A549 treated with CORT108297 at 1 μM for 4 hours (cell line): ENCODE measurements at places on chromosomes 2 and 18. TPM values are rescaled to one million over a fixed set of nuclear protein-coding genes. Genes with fewer than 3 reads are reported as not detected.

The ONECUT2 gene
- total RNA-seq = 0.31 to 0.63 TPM (median 0.41 TPM) in 5 replicates

The TOGARAM2 gene
- 0.08 to 0.23 TPM (median 0.19 TPM) in 5 replicates for total RNA-seq

The NGEF gene
- total RNA-seq = 15.2 to 21.6 TPM (median 17.6 TPM) in 5 replicates

The RAX gene
- not detected in 5 replicates for total RNA-seq

The CCDC150 gene
- 3.8 to 5.1 TPM (median 4.8 TPM) in 5 replicates for total RNA-seq

The ABCG5 gene
- total RNA-seq = not detected in 5 replicates

The DUSP2 gene
- 0.22 to 0.56 TPM (median 0.44 TPM) in 5 replicates for total RNA-seq

The GAL3ST2 gene
- 0.13 to 0.35 TPM (median 0.32 TPM) in 5 replicates for total RNA-seq

The TMEM169 gene
- total RNA-seq = 0.18 to 0.42 TPM (median 0.34 TPM) in 5 replicates

The FIGLA gene
- not detected in 5 replicates for total RNA-seq

The PARD6G gene
- total RNA-seq = 2.8 to 3.5 TPM (median 3.2 TPM) in 5 replicates

The ASIC4 gene
- total RNA-seq = 0.05 to 0.07 TPM (median 0.06 TPM) in 4 of 5 replicates, not detected in the other

The SEMA4C gene
- total RNA-seq = 16.1 to 23.9 TPM (median 22.2 TPM) in 5 replicates

The CAPN14 gene
- total RNA-seq = 0.02 to 0.07 TPM (median 0.03 TPM) in 4 of 5 replicates, not detected in the other

The ANKRD53 gene
- total RNA-seq = 0.05 to 0.11 TPM in 2 of 5 replicates, not detected in the others

The SFXN5 gene
- 11.5 to 17.1 TPM (median 14.7 TPM) in 5 replicates for total RNA-seq

The METTL5 gene
- 64.8 to 97.2 TPM (median 66.6 TPM) in 5 replicates for total RNA-seq

The COX7A2L gene
- 151 to 181 TPM (median 154 TPM) in 5 replicates for total RNA-seq

The FBLN7 gene
- 0.49 to 0.74 TPM (median 0.66 TPM) in 5 replicates for total RNA-seq

The VWA3B gene
- total RNA-seq = 0.06 to 0.26 TPM (median 0.09 TPM) in 5 replicates

The SPAG16 gene
- 10.1 to 12.5 TPM (median 11.8 TPM) in 5 replicates for total RNA-seq

The SEPTIN10 gene
- total RNA-seq = 37.6 to 62.6 TPM (median 50.2 TPM) in 5 replicates

The ZSWIM2 gene
- total RNA-seq = not detected in 5 replicates

The RGPD4 gene
- 0.03 to 0.10 TPM (median 0.07 TPM) in 5 replicates for total RNA-seq

The FAM228A gene
- total RNA-seq = not detected in 5 replicates

The TDRD15 gene
- not detected in 5 replicates for total RNA-seq
